Naive thymus-derived CD8-positive, alpha-beta T cell (primary cell): ENCODE measurements at places on chromosomes 6 and 20.

GRCh38 chr6:136859430-136859829 lies 37.0 kb downstream of the PEX7 start:
- no peak for DNase-seq

DNA sequence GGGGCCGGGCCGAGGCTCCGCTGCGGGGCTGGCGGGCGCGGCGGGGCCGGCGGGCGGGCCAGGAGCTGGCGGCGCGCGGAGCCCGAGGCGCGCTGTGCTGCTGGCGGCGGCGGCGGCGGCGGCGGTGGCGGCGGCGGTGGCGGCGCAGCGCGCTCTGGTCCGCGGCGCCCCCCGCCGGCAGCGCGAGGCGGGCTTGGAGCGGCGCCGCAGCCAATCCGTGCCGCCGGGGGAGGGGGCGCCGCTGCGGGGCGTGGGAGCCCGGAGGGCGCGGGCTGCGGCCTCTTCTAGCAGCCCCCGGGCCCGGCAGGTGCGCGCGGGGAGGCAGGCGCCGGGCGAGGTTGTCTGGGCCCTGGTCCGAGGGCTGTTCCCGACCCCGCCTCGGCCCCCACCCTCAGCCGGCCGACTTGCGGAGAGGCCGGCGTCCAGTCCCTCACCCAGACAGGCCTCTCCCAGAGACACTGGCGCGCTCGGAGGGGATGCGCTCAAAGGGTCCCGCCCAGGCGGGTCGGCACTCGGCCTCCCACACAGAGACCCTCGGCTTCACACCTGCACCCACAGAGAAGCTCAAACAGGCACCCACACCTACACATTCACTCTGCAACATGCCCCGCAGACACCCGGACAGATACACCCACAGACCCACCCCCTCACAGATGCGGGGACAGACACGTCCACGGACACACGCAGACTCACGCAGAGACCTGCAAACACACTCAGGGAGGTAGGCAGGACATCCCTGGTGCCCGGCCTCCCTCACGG lies at the start of gene RIMS4:
RIMS4 (minus strand) TSS at position 156 of the 759 bp plus-strand sequence. CDS start 275 bp downstream, outside the sequence.
- DNase-seq = no peak

DNA sequence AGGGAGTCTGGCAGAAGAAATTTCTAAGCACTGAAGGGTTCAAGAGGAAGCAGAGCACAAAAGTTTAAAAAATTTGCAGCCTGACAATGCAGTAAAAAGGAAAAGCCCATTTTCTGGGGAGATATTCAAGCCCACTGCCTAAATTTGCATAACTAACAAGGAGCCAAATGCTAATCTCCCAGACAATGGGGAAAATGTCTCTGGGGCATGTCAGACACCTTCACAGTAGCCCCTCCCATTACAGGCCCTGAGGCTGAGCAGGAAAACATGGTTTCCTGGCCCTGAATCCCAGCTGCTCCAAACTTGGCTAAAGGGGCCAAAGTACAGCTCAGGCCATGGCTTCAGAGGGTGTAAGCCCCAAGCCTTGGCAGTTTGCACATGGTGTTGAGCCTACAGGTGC lies 908.5 kb upstream of the MANEA start:
- DNase-seq = no peak

GRCh38 chr6:38270367-38270766 lies 369.4 kb downstream of the BTBD9 start:
- DNase-seq = no peak

DNA sequence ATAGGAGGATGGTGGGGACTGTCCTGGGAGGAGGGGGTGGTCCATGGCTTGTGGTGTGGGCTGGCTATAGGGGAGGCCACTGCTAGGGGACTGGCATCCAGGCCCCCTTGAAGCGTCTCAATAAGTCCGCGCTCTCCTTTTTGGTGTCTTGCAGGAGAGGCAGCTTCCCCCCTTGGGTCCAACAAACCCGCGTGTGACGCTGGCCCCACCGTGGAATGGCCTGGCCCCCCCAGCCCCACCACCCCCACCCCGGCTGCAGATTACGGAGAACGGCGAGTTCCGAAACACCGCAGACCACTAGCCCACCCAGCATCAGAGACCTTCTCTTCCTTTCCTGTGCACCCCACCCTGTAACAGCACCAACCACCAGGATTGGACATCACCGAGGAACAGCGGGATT lies 2.8 kb upstream of the ZBTB9 start:
- DNase-seq = no peak
